ENCODE measurements at places on chromosomes 16 and 17.
A peak's percentile ranks its signal among the peaks of the same experiment; 100 is the strongest.

GRCh38 chr16:53784291-53784690, 80.3 kb downstream of the FTO start:
- DNase-seq: no peak

- DNase-seq: no peak
These were observed 40.2 kb upstream of the CHMP6 start for GRCh38 chr17:80951121-80952090.

DNA sequence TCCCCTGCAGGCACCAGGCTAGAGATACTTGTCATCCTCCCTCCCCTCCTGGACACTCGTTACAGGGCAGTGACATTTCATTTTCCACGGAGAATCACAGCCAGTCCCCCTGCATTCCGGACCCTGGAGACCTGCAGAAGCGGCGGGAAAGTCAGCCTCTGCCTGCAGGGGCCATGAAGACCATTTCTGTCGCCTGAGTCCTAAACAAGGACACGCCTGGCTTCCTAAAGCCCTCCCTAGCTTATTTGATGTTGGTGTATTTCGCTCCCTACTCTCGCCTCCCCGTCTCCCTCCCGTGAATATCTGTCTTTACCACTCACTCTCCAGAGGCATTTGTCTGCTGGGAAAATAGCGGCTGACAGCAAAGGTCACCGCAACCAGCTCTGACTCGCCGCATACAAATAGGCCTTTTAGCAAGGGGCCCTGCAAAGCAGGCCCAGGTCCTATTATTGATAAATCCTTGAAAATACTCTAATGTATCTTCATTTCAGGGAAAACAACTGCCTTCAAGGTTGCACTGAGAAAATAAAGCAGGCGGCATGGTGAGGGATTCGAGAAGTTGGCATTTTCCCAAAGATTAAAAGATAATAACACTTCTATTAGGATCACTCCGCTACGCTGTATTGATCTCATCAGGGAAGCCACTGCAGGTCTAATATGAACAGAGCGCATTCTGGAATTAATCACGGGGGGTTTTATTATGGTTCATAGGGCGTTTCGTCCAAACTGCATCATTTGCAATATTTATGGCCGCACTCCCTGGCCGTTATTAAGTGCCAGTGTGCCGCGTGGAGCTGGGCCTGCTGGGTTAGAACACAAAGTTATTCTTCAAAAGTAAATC, 447.1 kb upstream of the CDH5 start:
- DNase-seq: no peak

DNA sequence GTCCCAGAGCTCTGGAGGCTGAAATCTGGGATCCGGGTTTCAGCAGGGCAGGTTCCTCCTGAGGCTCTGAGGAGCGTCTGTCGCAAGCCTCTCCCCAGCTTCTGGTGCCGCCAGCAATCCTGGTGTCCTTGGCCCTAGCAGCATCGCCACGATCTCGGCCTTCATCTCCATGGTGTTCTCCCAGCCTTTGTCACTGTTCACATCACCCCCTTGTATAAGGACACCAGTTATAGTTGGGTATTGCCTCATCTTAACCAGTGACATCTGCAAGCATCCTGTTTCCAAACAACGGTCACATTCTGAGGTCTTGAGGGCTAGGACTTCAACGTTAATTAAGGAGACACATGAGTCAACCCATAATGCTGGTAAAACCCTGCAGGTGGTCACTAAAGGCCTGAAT, 2.8 kb upstream of the PPP1R27 start:
- DNase-seq: no peak

DNA sequence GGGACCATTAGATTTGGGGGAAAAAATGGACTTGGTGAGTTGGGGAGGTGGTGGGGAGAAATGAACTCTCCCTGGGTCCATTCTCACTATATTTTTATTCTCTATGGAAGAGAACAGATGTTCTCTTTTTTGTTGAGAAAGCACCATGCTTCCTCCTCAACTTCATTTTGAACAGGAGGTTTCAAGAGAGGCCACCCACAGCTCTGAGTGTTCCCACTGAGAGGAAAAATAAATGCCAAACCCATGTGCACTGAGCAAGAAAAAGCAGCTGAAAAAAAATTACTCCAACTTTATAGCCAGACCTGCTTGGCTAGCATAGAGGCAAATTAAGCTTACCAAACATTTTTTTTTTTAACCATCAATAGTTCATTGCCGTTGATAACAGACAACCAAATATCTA, 883.6 kb downstream of the KCNJ2 start:
- no peak for DNase-seq

- no peak for DNase-seq
These were observed 67.8 kb downstream of the ANKRD11 start for GRCh38 chr16:89422527-89422904.

DNA sequence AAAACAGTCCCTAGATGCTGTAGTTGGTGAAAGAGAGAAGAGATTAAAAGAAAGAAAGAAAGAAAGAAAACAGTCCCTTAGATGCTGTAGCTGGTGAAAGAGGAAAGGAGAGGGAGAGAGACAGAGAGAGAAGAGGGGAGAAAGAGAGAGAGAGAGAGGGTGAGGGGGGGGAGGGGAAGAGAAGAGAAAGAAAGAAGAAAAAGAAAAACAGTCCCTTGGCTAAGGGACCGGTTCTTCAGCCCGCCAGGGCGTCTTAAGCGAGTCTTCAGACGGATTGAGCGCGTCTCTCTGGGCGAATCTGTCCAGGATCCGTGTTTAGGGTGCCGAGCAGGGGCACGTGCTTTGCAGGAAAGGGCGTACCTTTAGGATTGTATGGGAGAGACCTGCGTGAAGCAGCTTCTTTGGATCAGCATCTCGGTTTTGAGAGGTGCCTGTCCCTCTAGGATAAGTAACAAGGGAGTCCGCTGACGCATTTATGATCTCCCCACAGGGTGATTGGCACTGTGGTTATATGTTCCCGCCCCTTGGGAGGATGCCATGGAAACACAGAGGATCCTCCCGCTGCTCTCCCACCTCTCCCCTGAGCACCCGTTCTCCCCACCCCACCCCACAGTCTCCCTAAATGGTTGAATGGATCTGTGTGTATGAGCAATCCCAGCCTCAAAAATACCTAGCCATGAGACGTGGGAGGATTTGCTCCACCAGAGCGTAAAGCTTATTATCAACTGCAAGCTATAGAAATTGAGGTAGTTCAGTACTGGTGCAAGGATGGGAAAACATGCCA, 16.7 kb downstream of the GNGT2 start:
- DNase-seq: peak; percentile 44

DNA sequence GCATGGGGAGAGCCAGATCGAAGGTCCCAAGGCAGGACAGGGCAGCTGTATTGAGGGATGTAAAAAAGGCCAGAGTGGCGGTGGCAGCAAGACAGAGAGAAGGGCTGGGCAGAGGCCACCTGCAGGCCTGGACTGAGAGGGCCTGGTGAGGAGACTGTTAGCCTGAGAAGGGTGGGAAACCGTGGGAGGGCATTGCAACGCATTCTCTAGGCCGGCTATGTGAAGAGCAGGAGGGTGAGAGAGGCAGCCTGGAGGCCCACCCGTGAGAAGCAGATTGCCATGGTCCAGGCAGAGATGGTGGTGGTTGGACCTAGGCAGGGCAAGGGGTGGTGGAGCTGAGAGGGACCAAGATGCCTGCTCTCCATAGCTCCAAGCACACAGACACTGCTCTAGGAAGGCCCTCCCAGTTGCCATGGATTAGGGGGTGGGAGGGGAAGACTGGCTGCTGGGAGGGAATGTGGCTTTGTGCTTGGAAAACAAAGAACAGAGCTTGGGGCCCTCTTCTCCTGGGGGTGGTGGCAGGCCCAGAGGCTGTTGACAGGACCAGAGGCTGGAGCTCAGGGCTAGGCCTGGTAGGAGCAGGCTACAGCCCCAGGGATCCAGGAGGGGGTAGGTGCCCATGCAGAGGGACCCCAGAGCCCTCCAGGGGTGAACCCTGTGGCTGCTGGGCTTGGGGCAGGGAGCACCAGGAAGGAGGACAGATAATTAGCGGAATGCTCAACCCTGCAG, 12.4 kb upstream of the TCAP start:
- DNase-seq: no peak

- no peak for DNase-seq
These were observed 90.5 kb downstream of the ENGASE start for GRCh38 chr17:79164913-79165695.

DNA sequence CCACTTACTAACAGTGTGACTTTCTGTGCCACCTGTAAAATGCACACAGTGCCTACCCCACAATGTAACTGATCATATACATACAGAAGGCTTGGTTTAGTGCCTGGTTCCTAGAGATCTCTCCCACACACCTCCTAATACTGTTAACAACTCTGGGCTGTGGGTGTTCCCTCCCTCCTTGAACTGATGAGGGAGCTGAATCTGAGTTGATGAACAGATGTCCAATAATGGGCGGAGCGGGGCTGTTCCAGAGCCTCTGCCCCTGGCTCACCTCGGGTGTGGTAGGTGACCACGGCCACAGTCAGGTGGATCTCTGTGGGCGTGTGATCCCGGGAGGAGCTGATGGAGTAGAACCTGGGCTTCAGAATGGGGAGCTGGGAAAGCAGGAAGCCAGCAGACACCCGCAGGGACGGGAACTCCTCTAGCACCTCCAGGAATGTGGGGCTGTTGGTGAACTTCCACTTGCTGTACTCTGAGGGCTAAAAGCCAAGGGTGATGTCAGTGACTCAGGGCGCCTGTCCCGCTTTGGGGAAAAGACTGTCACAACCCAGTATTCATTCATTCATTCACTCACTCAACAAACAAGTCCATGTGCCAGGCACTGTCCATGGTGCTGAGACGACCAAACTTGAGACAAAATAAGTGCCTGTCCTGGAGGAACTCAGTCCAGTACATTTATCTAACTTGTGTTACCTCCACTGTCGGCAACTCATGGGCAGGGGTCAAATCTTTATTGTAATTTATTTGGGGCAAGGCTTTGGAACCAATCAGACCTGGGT, 37.6 kb downstream of the NOS2 start:
- no peak for DNase-seq

GRCh38 chr16:8310816-8311215, 279.5 kb downstream of the TMEM114 start:
- no peak for DNase-seq

- DNase-seq: no peak
These were observed 1.8 kb upstream of the TENT4B start for GRCh38 chr16:50151322-50151721.

- peak; percentile 79 for DNase-seq
These were observed 54.9 kb downstream of the SREBF1 start for GRCh38 chr17:17781591-17782496.

DNA sequence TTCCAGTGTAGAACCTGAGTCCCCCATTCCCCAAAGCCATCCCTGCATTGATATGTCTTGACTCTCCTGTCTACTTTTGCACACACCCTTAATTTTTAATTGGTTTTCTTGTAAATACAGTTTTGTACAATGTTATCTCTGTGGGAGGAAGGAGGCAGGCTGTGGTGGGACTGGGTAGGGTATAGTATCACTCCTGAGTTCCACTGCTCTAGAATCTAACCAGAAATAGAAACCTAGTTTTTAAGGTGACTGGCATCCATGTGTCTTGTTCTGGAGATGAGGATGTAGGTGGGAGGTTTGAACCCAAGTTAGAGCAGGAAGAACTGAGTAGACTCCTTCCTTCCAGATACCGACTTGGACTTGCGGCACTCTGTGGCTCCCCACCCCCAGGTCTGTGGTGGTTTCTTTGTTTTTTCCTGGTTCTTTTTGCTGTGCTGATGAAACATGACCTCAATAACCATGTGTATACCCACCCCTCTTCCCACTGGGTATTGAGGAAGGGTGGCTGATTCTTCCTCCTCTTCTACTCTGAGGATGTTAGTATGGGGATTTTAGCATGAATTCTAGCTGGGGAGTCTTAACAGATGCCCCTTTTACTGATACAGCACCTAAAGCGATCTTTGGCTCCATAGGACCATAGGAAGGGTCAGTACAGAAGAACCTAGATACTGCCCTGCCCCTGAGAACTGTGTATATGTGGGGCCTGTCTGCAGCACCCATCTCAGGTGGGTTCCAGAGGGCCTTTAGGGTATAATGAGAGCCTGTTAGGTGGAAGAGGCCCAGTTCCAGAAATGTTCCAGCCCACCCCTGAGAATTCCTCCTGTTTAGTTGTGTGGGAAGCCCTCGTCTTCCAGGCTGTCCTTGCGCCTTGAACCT, 48.7 kb downstream of the SF3B3 start:
- DNase-seq: no peak

DNA sequence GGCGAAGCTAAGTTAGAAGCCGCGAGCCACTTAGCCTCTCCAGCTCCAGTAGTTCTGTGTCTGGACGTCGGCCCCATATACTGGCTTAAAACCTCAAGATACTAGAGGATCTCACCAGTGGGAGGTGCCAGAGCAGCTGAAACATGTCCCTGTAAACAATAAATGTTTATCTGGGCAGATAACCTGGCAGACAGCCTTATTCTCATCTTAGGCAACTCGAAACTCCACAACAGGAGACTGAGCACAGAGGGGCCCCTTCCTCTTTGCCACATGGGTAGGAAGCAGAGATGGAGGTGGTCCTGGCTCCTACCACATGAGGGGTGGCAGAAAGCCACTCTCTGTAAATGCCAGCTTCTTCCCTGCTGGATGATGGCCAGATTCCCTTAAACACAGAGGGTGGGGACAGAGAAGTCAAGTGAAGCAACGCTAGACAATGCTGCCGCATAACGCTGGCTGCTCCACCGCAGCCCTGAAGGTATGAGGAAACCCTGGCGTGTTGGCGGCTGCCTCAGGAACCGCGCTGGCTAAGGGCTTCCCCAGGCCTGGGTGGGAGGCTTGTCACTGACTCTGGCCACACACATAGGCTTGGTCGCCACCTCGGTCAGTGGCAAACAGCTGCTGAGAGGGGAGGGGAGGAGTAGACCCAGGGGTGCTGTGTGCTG, 67.9 kb downstream of the HIC1 start:
- no peak for DNase-seq

DNA sequence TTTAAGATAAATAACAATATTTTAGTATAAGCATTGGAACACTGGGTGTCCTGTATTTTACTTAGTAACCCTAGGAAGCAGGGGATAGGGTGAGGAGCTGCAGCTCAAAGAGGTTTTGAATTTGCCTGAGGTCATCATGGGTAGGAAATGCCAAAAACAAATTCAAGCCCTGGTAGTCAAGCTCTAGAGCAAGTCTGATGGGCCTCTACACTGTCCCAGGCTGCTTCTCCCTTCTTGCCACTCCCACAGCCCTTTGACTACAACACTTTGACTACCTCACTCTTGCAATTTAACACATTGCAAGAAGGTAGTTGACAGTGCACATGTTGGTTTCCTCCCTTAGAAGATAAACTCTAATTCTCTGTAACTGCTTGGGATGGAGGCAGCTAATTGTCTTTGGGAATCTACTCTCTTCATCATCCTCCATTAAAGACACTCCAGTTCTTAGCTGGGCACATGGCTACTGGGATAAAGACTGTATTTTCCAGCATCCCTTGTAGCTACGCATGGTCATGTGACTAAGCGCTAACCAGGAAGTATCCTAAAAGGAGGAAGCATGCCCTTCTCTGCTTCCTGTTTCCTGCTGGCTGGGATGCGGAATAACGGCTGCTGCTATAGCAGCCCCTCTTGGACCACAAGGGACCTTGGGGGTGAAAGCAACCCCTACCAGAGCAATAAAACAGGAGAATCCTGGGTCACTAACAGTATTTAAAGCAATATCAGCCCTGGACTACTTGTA, 30.7 kb upstream of the SSTR2 start:
- no peak for DNase-seq

- DNase-seq: peak; percentile 63
These were observed 523 bp downstream of the NAGLU start for GRCh38 chr17:42536372-42537155.

- DNase-seq: no peak
These were observed 14.9 kb downstream of the CCL17 start for GRCh38 chr16:57419506-57419905.

Data from NCI-H1105 (cell line).